ENCODE measurements at places on chromosomes 7 and 10.

DNA sequence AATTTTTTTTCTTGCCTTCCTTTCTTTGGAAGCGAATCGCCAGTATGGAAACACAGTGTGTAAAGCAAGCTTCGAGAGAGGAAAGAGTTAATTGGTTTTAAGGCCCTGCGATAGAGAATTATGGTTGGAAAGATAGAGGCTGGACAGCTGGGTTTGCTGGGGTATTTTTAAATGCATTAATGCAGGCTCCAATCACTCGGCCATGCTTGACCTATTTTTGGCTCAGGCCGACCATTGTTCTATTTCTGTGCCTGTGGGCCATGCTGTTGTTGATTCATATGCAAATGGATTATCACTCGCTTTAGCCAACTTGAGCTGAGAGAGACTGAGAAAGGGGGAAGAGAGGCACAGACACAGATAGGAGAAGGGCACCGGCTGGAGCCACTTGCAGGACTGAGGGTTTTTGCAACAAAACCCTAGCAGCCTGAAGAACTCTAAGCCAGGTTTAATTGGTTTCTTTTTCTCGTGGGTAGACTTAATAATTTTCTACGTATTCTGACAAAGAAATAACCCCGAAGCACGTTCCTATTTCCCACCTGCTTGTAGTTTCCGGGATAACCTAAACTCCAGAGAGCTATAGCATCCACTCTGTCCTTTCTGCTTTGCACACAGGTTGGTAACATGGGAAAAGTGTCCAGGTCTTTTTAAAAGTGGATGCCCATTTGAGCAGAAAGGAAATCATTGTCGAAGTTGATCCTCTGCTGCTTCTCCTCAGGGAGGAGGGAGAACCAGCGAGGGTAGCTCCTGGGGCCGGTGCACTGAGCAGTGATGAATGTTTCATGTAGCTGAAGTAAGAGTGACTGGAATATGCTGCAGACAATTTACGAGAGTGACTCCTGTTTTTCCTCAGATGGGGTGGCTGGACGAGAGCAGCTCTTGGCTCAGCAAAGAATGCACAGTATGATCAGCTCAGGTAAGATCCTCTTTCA lies at the start of gene HDAC9:
Gene HDAC9, plus strand, starts transcription at position 338 of the 929 bp plus-strand sequence. Its CDS starts 554 bp downstream, at position 892.
- DNase-seq = no peak

DNA sequence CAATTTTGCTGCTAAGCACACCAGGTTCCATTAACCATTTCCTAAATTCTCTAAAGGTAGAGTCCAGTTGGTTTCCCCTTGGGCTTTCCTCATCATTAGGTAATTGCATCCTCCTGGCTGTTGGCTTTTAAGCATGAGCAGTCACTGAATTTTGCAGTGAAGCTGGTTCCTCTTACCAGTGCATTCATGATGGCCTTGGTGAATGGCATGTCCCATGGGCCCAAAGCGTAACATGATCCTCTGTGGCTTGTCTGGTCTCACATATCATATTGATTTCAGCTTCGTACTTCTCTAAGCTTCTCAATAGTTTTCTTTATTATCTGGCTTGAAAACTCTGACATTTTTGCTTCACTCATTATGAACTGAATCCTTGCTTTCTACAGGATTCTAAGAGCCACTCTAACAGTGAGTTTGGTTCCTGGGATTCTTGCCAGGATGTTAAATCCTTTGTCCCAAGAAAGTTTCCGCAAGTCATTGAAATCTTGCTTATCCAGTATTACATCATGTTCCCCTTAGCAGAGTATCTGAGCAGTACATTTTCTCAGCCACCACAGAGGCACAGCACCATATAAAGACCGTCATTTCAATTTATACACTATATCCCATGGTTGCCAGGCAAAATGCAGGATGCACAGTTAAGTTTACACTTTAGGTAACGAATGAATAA lies 134.2 kb downstream of the PTN start:
- no peak for DNase-seq

DNA sequence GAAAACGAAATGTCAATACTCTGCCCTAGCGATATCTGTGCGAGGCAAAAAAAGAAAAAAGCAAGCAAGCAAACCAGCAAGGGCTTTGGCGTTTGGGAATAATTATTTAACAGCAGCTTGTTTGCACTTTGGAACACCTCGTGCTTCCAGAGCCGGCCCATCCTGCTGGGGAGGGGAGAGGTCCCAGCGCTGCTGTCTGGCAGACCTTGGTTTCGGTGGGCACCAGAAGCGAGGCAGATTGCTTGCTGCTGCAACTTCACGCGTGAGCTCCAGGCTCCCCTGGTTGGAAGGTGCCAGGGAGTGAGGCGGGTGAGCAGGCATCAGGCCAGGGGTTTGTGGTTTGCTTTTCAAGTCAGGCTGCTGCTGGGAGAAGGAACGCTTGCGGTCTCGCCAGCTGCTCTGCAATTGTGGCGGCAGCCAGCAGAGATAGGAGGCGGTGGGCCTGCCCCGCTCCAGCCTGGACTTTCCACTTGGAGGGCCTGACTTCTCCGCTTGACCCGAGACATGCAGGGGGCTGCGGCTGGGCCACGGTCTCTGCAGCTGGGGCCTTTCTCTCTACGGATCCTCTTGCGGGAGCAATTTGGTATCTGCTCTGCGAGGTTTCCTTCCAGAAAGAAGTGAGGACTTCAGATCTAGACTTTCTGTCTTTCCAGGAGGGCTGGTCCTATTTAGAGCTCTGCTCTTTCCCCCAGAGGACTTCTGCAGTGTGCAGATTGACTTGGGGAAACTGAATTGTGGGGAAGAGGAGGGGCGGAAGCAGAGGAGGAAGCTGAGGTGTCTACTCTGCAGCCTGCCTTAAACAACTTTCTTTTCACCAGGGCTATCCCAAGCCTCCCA lies 131.4 kb downstream of the PRPF18 start:
- no peak for DNase-seq

DNA sequence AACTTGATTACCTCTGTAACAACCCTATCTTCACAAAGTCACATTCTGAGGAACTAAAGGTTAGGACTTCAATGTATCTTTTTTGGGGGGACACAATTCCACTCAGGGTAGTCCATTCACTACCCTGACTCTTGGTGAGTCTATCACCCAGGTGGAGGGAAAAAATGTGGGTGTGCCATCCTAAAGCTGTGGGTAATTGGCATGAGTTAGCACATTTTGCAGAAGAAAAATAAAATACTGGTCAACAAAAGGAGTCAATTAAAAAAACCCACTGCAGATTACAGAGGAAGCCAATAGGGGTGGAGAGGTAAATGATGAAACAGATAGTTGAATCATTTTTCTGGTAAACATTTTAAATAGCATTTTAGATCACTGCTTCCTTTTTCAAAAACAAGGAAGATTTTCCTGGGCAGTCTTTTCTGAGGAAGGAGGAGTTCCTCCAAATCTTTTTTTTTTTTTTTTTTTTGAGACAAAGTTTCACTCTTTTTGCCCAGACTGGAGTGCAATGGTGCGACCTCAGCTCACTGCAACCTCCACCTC lies 5.1 kb upstream of the BLVRA start:
- DNase-seq = no peak

DNA sequence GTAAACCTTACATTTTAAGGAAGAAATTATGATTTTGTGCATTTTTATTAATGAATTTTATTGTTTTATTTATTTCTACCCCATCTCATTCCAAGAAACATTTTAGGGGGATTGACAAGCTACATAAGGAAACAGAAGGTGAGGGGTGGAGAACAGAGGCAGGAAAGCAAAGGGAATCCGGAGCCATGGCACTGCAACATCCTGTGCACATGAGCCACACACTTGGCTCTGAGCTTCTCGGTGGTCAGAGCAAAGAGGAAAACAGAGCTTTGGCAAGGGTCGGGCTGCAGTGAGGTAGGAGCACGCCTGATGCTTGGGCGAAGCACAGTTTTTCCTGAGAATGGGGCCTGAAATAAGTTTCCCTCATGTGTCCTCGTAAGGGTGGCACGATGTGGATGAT lies 68.9 kb downstream of the COL13A1 start:
- no peak for DNase-seq

DNA sequence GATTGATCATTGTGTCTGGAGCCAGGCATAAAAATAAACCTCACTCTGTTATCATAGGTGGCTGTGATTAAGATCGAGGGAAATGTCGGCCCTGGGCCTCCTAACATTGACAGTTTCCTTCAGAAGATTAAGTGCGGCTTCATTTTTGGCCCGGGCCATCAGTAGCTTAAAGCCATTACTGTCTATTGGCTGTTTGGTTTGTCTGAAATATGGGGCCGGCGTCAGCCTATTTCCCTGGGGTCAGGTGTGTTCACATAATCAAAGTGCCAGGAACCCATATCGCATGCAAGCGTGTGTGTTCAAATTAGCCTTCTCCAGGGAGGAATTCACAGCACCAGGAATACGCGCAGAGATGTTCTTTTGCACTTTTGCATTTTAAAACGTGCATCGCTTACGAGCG lies 114.7 kb downstream of the CUX1 start:
- no peak for DNase-seq

- no peak for DNase-seq
These were observed 248.2 kb downstream of the SKAP2 start for GRCh38 chr7:26616235-26616634.

GRCh38 chr7:54581511-54581910 lies 39.3 kb downstream of the VSTM2A start:
- DNase-seq = no peak

DNA sequence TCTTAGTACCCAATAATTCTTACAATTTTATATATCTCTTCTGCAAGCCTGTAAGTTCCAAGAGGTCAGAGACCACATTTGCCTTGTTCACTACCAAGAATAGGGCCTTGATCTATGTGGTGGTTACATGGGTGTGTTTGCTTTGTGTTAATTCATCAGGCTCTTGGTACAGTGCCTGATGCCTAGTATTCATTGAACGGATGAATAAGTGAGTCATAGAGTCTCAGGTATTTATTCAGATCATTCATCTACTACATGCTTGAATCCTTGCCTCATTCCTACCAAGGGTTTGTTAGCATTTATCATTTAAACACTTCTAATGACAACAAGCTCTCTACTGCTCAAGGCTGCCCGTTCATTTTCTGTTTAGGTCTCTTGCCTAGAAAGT lies 11.3 kb upstream of the SGPL1 start:
- DNase-seq = no peak

- no peak for DNase-seq
These were observed 109.2 kb upstream of the GLCCI1 start for GRCh38 chr7:7859411-7859810.

DNA sequence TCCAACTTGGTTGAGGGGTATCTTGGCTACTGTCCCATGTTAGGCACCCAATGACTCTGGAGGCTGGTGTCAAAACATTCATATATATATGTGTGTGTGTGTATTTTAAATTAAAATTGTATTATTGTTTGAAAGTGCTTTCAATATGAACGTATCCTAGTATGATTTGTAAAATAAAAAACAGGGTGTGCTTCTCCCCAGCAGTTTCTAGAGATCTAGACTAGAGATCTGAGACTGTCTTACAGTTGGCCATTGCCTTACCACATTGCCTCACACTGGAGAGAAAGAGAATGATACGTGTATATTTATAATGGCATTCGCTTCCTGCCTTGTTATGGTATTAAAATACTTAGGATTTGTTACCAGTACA lies 1.2 kb downstream of the BAG3 start:
- DNase-seq = no peak

DNA sequence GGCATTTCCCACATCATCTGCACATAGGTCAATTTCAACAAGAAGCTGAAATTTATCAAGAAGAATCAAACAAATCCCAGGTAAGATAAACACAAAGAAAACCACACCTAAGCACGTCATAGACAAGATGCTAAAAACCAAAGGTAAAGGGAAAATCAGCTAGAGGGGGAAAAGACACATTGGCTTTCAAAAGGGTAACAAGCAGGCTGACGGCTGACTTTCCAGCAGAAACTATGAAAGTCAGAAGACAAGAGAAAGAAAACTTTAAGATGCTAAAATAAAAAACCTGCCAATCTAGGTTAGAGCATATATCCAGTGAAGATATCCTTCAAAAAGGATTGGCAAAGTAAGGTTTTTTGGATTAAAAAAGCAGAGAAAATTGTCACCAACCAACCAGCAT lies 59.9 kb upstream of the RHEB start:
- DNase-seq = no peak

DNA sequence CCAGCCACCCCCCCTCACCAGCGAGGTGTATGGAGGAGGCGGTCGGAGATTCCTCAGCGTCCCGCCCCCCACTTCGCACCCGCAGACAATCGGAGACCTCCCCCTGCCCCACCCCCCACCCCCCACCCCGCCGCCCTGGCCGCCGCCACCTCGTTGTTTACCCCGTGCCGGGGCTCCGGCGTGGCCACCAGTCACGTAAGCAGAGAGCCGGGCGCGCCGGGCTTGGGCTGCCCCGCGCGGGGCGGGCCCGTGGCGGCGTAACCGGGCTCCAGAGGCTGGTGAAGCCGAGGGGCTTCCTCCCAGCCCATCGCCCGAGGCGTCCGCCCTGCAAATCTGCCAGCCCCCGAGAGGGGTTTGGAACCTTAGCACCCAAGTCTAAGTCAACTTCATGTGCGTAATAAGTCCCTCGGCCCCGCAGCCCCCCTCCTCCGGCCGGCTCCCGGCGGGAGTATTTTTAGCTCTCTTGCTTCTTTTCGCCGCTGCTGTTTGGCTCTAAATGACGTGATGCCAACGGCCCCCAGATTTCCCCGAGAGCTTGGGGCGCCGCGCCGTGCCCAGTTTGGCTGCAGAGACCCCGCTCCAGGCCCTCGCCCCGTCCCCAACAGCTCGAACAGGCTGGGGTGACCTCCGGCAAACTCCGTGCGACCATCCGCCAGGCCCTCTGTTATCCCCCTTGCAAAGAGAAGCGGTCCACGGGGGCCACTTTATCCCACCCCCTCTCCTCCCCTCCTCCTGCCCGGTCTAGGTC lies 2.7 kb downstream of the MXI1 start:
- no peak for DNase-seq

- no peak for DNase-seq
These were observed 162.0 kb upstream of the HABP2 start for GRCh38 chr10:113390896-113391295.

DNA sequence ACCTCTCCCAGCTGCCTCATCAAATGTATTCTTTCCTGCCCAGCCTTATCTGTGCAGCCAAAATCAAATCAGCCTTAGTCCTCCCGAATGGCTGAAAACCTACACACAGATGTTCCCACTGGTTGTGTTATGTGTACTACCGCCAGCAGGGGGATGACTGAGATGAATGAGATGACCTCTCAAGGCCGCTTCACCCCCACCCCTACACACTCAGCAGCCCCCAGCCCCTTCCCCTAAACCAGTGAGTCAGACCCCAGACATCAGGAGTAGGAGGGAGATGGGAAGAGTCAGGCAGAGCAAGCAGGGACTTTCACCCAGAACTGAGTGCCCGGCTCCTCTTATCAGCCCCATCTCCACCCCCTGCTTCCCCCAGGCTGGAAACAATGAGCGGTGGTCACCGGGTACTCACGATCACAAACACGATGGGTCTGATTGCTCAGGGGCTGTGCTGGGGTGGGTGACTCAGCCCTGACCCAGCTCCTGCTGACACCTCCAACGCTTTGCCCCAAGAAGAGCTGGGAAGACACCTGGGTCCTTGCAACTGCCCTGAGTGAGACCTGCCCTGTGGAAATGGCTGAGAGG lies 6.5 kb upstream of the C10orf105 start:
- DNase-seq = no peak

DNA sequence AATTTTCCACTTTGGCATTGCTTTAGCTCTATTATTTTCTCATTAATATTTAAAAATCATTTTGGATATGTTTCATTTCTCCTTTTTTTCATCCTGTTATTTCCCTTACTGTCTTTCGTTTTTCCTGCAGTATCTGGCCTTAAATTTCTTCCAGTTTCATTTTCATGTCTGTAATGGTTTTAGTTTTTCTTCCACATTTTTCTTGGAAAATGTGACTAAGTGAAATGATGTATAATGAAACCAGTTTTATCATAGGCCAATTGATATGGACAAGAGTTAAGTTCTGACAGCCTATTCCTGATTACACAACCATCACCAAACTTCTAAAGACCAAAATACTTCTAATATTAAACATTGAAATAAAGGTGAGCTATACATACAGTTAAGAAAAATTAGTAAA lies 158.5 kb downstream of the LHFPL3 start:
- DNase-seq = no peak

- DNase-seq = no peak
These were observed 1073.0 kb downstream of the XPNPEP1 start for GRCh38 chr10:108850138-108850854.
